Activated CD8-positive, alpha-beta T cell treated with anti-CD3 and anti-CD28 coated beads, Interleukin-2, amount 10 ng/mL, durations not matched to agents 7 days and 5 days (primary cell): ENCODE measurements at places on chromosomes 12 and 14.
A peak's percentile ranks its signal among the peaks of the same experiment; 100 is the strongest.

GRCh38 chr14:31340297-31341063 lies 79.9 kb downstream of the HEATR5A start:
- no peak for DNase-seq

GRCh38 chr12:122560138-122560537 lies 33.1 kb downstream of the KNTC1 start:
- DNase-seq = no peak

- no peak for DNase-seq
These were observed 253.9 kb upstream of the MDGA2 start for GRCh38 chr14:47929334-47929733.

DNA sequence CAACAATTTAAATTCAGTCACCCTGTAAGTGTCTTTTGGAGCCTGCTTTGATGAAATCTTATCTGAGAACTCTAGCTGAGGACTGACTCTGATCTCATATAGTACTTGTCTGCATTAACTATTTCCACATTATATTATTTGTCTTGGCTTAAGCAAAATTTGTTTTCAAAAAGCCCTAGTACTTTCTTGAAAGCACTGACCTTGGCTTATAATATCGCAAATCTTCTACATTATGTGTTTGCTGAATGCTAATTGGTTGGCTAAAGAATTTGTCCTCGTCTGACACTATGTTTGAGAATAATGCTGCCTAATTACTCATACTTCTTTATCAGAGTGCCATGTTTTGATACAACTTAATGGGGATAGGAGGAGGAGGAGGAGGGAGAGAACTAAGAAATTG lies 46.9 kb upstream of the FLRT2 start:
- DNase-seq = no peak

DNA sequence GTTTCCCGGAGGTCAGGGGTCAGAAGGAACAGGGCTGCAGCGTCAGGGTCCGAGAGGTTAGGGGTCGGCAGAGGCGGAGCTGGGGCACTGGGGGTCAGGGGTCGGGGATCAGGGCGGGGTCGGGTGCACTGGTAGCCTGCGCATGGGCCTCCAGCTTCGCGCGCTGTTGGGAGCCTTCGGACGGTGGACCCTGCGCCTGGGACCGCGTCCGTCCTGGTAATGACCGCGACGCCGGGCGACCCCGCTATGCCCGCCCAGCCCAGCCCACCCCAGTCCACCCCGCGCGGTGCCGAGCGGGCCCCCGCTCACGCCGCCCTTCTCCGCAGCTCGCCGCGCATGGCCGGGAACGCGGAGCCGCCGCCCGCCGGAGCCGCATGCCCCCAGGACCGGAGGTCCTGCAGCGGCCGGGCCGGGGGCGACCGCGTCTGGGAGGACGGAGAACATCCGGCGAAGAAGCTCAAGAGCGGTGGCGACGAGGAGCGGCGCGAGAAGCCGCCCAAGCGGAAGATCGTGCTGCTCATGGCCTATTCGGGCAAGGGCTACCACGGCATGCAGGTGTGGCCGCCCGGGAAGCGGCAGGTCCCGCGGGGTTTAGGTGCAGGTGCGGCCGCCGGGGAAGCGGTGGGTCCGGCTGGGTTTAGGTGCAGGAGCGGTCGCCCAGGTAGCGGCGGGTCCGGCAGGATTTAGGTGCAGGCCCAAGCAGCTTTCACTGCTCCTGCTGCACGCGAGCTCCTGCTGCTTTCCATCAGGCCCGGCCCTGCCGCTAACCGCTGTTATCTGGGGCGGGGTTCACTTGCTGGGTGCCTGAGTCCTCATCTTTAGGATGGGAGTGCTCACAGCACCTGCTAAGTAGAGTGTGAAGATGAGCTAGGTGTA lies 743 bp downstream of the PUS1 start:
- peak; percentile 58 for DNase-seq

DNA sequence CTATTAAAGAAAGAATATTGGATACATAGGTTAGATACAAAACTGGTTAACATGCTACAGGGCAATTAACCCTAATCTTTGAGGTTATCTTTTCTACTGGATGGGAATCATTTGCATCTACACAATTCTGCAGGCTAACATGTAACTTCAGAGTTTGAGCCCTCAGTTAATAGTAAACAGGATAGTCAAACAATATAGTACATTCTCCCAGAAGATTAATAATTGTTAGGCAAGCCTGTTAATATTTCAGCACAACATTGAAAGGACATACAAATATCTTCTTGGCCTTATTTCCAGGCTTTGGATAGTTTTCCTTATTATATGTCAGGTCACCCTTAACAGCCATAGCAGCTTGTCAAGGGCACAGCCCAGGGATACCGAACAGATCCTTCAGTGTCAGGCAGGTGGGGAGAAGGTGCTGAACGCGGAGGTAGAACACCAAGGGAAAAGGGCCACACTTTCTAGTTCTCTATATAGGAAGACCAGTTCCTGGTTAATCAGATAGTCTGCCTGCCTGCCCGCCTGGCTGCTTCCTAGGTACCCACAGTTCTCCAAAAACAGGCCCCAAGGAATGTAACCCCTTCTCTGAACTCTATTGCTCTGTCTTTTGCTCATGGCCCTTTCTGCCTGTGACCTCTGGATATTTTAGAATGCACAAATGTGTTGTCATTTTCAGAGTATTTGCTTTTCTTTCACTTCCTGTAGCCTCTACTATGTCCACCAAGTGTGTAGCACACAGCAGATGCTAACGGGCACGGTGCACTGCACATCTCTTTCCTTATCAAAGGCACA lies 256.0 kb downstream of the PCNX1 start:
- no peak for DNase-seq

- DNase-seq = no peak
These were observed 82.2 kb downstream of the EML1 start for GRCh38 chr14:99875421-99875820.

DNA sequence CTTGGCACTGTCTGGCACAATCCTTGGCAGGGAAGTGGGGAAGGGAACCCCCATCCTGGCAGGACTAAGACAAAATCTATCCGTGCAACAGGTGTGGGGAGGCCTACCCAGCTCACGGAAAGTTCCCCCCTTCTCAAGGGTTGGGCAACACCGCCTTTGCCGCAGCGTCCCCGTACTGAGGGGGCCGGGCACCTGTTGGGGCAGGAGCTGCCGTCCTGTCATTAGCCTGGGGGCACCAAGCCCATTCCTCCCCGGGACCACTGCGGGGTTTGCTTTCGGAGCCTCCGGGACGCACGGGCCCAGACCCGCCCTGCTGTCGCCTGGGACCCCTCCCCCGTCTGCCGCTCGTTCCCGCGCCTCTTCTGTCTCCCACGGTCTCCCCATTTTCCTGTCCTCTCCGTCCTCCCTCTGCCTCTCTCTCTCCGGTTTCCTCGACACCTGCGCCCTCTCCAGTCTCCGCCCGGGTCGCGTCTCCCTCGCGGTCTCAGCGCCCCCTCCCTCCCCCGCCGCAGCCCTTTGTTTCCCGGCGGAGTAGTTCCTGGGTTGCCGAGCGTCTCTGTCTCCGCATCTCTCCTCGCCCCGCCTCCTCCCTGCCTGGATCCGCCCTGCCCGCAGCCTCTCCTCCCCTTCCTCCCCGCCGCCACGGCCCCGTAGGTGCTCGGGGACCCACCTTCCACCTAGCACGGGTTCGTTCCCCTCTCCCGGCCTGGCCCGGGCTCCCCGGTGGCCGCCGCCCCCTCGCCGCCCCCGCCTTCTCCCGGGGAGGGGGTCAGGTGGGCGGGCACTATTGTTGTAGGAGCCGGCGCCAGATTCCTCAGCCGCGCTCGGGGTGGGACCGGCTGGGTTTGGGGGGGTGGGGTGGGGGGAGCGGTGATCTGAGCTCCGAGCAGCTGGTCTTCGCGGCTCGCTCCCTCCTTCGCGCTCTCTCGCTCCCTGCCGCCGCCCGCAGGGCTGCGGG lies at the start of gene CACNB3:
Gene CACNB3, plus strand, starts transcription at position 624 of the 958 bp plus-strand sequence. CDS start 434 bp downstream, outside the sequence.
- DNase-seq = peak; percentile 84

- DNase-seq = no peak
These were observed 25.1 kb downstream of the SOCS2 start for GRCh38 chr12:93597608-93598007.
